Right ventricle myocardium superior (tissue), 1 donor: ENCODE measurements at places on chromosomes 7 and 10. TPM values are rescaled to one million over a fixed set of nuclear protein-coding genes. Genes with fewer than 3 reads are reported as not detected.

DNA sequence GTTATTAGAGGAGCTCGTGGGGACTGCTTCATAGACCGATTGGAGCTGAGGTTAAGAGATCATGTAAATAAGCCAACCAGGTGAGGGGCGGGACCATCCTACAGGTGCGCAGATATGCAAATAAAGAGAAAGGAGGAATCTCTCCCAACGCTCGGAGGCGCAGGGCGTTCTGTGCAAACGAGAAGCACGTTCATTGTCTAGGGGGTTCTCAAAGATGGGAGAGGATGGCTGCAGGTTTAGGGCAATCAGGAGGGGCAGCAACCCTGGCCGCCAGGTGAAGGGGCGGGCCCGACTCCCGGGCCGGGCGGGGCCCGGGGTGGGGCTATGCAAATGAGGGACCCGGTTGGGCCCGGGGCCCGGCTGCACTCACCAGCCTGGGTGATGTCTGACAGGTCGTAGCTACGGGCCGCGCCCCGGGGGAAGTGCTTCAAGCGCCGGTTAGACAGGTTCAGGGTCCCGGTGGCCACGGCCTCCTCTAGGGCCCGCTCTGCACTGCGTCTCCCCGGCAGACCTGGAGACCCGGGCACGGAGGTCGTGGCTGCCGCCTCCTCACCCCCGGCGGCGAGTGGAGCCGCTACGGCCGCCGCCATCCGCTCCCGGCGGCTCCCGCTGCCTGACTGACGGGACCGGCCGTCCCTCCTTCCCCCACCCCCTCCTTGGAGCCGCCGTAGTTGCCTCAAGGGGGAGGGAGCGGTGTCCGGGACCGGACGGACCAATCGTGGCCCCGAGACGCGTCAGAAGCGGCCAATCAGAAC is at the start of gene LRCH4:
Gene LRCH4 (minus strand): TSS at position 619 of the 755 bp plus-strand sequence. CDS start 29 bp downstream, at position 590.
- no peak for DNase-seq

GRCh38 chr10:79230850-79231249 is 116.4 kb upstream of the PPIF start:
- no peak for DNase-seq

- DNase-seq = no peak
Measured at GRCh38 chr10:88983206-88983605, 7.4 kb upstream of the FAS start.

DNA sequence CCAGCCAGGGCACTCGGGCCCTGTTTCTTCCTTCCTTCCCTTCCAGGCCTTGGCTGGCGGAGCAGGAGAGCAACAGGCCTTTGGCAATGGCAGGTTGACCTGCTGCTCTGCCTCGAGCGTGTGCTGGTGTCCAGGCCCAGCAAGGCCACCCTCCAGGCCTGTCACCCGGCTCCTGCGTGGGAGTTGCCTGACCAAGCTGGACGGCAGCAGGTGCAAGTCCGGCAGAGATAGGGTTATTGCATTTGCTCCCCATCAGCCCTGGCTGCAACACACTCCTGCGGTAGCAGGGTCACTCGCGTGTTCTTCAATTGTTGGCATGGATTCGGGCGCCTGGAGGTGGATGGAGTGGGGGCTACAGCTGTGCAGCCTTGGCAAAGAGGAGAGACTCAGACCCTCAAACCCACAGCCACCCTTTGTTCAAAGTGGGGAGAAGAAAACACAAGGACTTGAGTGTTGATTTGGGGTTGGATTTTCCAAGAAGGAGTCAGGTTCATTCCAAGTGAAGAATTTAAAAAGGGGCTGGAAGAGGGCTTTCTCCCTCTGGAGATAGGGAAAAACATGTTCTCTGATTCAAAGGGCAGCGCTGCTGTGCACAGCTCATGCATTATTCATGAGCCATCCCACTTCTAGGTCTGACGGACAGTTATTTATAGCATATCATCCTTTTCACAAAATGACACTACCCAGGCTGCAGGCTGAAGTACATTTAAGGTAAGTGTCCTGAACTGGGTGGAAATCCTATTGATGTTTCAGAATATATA is 64.2 kb upstream of the PITRM1 start:
- no peak for DNase-seq

GRCh38 chr10:48993627-48994026 is 54.0 kb upstream of the LRRC18 start:
- no peak for DNase-seq

DNA sequence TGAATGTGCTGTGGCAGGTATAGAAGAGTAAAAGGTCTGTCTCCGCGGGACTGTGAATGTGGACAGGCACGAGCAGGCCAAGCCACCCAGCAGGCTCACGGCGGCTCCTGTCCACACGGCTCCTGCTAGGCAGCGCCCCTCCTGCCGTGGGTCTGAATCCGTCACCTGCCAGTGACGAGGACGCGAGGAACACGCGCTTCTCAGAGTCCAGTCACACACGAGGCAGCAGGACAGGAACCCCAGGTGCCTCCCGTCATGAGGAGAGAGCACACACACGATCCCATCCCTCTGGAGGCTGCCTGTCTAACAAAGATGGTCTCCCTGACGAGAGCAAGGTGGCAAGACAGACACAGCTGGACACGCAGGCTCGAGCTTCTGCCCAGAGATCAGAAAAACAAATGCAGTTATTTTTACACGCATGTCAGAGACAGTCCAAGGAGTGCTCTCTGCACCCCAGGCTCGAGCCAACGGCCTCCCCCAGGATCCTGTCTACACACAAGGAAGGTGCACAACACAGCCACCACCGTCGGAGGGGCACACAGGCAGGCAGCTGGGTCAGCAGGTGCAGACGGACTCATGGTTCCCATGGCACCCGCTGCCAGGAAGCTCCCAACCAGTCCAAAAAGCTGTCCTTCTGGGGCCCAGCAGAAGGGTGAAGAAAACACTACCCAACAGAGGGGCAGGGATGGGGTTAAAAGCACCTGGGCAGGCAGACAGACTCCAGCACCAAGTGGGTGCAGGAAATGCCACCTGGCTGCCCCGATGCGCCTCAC is 103.2 kb downstream of the MAD1L1 start:
- no peak for DNase-seq

GRCh38 chr7:36127075-36127740 is 25.8 kb upstream of the EEPD1 start:
- no peak for DNase-seq

- no peak for DNase-seq
Measured at GRCh38 chr10:74541375-74541774, 285.0 kb upstream of the KAT6B start.

DNA sequence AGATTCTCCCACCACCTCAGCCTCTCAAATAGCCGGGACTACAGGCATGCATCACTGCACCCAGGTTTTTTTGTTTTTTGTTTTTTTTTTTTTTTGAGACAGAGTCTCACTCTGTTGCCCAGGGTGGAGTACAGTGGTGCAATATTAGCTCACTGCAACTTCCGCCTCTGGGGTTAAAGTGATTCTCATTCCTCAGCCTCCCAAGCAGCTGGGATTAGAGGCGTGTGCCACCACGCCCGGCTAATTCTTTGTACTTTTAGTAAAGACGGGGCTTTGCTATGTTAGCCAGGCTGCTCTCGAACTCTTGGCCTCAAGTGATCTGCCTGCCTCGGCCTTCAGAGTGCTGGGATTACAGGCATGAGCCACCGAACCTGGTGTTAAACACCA is 107.5 kb upstream of the KIF5B start:
- no peak for DNase-seq

- DNase-seq = no peak
Measured at GRCh38 chr7:9603291-9603690, 1169.9 kb downstream of the NXPH1 start.

DNA sequence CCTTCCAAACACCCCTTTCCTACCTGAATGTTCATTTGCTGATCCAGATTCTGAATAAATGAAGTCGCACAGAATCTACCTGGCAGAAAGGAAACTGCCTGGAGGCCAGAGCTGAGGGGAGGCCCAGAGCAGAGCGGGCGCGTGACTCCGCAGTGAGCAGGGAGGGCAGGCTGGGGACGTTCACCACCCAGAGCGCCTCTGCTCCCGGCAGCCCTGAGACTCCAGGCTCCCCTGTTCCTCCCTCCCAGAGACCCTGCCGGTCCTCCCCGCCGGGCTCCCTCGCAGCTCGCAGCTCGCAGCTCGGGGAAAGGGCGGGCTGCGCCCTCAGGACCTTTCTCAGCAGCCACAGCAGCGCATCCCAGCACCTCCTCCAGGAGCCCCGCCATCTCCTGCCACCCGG is 176.7 kb upstream of the ZNF32 start:
- DNase-seq = no peak

HOXA2 gene
- 0.11 TPM for total RNA-seq

RBP3 gene
- total RNA-seq = not detected
